ENCODE measurements at places on chromosomes 6 and 20. TPM values are rescaled to one million over a fixed set of nuclear protein-coding genes. Genes with fewer than 3 reads are reported as not detected.
A peak's percentile ranks its signal among the peaks of the same experiment; 100 is the strongest.

GRCh38 chr6:10111975-10112374, 302.9 kb downstream of the TFAP2A start:
- no peak overlapping the region for H3K4me3 ChIP-seq
- no peaks in the 10 kb centered on the region for H3K36me3 ChIP-seq
- no peak overlapping the region for H3K27ac ChIP-seq
- H3K4me1 ChIP-seq: no peaks in the 10 kb centered on the region
- peaks cover 8% of the 10 kb centered on the region for H3K27me3 ChIP-seq

- no peak overlapping the region for H3K27ac ChIP-seq
- peaks cover under 1% of the 10 kb centered on the region for H3K27me3 ChIP-seq
- no peak overlapping the region for H3K4me3 ChIP-seq
- no peaks in the 10 kb centered on the region for H3K4me1 ChIP-seq
- no peaks in the 10 kb centered on the region for H3K36me3 ChIP-seq
Observed at GRCh38 chr20:63318391-63319163, 25.6 kb downstream of the COL20A1 start.

- H3K36me3 ChIP-seq: peaks cover 31% of the 10 kb centered on the region
- H3K27ac ChIP-seq: peak overlapping the region; percentile 20
- no peak for DNase-seq
- no peak overlapping the region for H3K4me3 ChIP-seq
Observed at GRCh38 chr6:90154755-90155470, 141.7 kb downstream of the BACH2 start.

DNA sequence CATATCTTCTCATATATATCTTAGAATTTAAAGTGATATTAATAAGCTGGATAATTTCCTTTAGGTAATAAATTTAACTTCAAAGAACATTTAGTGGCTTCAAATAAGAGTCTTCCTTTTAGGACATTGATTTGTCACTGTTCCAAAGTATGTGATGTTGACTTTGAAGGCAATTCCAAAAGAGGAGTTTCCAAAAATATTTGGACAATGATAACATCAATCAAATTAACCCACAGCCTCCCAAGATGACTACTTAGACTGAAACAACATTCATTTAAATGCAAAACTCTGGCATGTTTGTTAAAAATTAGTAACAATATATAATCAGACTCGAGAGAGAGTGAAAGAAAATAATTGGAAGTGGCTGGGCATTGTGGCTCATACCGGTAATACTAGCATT, 211.1 kb downstream of the OGFRL1 start:
- DNase-seq: no peak
- peaks cover 1% of the 10 kb centered on the region for H3K4me1 ChIP-seq
- no peak overlapping the region for H3K4me3 ChIP-seq
- H3K36me3 ChIP-seq: no peaks in the 10 kb centered on the region

DNA sequence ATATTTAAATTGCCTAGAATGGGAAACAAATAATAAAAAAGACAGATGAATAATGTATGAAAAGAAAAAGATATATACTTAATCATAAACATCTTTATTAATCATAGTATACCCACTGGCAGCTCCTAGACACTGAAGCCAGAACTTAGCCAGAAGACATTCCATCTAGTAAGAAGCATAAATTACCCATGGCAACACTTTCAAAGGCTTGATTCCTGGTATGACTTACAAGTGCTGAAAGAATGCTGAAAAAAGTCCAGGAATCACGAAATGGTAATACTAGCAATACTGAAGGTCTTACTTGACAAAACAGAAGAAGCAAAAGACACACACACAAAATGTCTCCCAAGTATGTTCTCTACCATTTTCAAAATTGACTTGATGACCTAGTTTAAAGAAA, 38.0 kb downstream of the RWDD2A start:
- no peak overlapping the region for H3K4me3 ChIP-seq
- H3K4me1 ChIP-seq: no peaks in the 10 kb centered on the region
- no peaks in the 10 kb centered on the region for H3K36me3 ChIP-seq
- no peak for DNase-seq
- no peak overlapping the region for H3K27ac ChIP-seq

DNA sequence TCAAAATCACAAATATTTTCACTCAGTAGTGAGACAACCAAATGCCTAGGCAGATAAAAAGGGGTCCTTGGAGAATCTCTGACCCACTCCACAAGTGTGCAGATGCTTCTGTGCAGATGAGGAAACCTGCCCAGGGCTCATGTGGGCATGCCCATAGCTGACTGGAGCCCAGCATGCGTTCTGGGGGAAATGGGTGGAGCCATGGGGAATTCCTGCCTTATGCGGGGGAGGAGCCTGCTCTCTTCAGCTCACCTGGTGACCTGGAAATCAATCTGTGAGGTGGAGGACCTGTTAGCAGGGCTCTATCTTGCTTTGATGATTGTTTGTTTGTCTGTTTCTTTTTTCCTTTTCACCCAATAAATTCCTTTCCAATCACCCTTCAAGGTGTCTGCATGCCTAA, 23.4 kb upstream of the PLN start:
- no peak overlapping the region for H3K27ac ChIP-seq
- peaks cover 37% of the 10 kb centered on the region for H3K36me3 ChIP-seq
- H3K27me3 ChIP-seq: no peaks in the 10 kb centered on the region
- DNase-seq: no peak
- H3K4me1 ChIP-seq: peaks cover 10% of the 10 kb centered on the region

ADGRF4 gene
- not detected for total RNA-seq

RTF2 gene
- total RNA-seq: 103 TPM

EDN1 gene
- total RNA-seq: 0.09 TPM

GJA10 gene
- total RNA-seq: 0.32 TPM

Measured in activated T-helper 2 cell treated with anti-CD3 and anti-CD28 coated beads, Interferon-gamma antibody, Interleukin-2, Interleukin-4, amounts not matched to agents 10 μg/mL and 5 μg/mL and 100 μg/mL, durations not matched to agents 14 hours and 24 hours and 36 hours (primary cell).